Posterior vena cava (tissue), 2 donors: ENCODE measurements at places on chromosomes 1 and 21.
A peak's percentile ranks its signal among the peaks of the same experiment; 100 is the strongest.

DNA sequence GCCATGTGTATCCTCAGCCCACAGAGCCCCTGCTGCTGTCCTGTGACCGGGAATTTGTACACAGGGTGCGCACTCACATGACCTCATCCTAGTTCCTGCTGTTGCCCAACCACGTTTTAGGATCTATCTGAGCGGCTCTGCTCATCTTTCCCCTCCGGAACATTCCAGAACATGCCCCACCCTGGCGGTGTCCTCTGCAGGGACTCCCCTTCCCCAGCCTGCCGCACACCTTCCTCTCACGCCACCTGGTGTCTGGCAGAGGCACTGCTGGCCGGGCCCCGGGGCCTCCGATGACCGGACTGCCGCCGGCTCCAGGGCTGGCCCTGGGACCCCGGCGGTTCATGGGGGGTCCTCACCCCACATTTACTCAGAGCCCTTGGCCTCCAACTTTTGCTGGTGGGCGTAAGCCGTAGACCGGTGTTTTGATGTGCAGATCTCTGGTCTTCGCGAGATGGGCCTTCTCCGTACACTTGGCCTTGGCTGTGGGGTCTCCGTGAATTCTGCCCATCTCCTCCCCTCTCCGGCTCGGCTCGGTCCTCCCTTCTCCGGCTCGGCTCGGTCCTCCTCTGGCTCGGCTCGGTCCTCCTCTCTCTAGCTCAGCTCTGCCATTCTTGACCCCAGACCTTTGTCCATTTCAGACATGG lies 29.5 kb downstream of the ARHGEF16 start:
- no peak for DNase-seq

DNA sequence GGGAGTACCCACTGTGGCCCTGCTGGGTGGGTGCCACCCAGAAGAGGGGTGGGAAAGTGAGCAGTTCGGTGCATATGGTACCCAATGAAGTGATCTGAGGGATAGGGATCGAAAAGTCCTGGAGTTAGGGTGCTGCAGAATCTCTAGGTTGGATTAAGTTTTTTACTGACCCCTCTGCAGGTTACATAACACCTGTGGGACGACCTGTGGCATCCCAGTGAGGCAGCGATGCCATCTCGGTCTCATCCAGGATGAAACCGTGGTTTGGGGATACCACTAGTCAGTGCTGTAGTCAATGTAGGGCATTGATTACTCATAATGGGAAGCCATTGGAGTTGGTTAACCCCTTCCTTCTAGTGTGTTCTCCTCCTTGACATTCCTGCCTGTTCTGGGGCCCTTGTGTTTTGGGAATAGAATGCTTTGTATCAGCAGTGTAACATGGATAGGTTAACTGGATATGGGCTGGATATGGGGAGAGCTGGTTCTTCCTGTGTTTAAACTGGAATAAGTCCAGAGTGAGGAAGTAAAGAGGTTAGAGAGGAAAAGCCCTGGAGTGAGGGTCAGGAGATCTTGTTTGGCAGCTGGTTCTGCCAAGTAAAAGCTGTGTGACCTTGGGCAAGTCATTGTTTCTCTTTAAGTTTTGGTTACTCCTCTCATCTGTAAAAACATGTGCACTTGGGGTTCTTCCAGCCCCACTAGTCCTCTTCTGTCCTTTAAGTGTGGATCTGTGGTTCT lies 42.8 kb upstream of the ATF3 start:
- DNase-seq, result no peak

DNA sequence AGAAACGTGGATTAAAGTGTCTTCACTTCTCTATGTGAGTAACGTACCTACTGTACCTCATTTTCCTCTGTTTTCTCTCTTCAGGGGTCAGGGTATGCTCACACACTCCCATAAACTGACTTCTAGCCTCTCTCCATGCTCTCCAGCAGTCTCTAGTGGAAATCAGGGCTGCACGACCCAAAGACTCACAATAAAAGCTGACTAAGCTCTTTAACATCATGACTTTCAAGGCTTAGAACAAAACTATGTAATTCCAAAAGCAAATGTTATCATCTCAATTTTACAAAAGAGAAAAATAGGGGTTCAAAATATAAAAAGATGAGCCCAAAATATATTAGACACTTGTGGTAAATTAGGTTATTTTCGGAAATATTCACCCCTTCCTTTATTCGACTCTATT lies 62.5 kb upstream of the KRTAP11-1 start:
- DNase-seq, result no peak

- DNase-seq, result no peak
These were observed 110.1 kb upstream of the ATP1A1 start for GRCh38 chr1:116262995-116263385.

DNA sequence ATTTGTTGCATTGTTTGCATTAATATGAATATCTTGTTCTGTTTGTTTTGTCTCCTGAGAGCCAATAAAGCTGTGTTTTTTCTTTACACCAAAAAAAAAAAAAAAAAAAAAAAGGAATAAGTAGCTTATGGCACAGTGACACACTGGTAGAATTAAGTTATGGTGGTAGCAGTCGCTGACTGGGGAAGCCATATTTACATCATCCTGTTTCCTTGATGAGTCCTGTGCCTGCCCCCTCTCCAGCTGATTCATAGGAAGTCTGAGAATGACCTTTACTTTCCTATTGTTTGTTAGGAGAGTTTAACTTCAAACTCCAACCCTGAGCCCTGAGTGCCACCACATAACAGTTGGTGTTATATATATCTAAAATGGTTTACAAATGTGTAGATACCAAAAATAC lies 62.2 kb downstream of the OBSCN start:
- no peak for DNase-seq

DNA sequence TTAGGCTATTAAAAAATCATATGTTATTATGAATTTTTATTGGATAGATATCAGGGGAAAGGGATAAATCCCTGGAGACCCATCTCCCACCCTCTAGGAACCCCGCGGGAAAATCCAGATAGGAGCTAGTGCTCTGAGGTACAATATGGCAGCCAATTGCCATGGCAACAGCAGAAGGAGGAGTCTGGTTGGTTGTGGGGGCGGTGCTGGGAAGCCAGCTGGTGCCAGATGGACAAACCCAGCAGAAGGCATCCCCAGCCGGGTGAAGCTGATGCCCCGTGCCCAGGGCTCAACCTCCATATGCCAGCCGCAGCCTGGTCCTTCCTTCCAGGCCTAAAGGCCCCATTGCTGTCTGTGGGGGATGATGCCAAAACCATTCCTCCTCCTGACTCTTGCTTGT lies 38.3 kb downstream of the RHBG start:
- no peak for DNase-seq

GRCh38 chr1:151060007-151060656 lies at the start of gene MLLT11:
Gene MLLT11 (plus strand): TSS chr1:151060397. CDS start chr1:151067225, 6,828 bp downstream.
- DNase-seq, result no peak

DNA sequence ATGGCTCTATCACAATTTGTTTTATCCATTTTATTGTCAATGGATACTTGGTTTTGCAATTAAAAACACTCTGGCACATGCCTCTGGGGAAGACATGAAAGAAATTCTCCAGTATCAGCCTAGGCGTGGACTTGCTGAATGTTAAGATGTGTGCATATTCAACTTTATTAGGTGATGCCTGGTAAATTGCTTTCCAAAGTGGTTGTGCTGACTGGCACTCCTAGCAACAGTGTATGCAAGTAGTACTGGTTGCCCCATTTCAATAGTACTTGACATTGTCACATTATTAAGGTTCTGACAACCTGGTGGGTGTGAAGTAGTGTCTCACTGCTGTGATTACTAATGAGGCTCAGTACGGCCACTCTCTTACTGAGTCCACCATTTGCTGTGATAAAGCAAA lies 48.1 kb downstream of the BEND5 start:
- no peak for DNase-seq

DNA sequence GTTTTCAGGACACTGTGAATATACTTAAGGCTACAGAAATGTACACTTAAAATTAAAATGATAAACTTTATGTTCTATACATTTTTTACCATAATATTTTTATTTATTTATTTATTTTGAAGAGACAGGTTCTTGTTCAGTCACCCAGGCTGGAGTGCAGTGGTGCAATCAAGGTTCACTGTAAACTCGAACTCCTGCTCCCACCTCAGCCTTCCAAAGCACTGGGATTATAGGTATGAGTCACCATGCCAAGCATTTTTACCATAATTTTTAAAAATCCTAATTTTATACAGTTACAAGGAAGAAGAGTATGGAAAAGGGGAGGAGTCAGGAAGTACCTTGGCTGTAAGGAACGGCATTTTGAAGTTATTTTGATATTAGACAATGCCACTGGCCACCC lies 23.6 kb upstream of the ANGPTL3 start:
- DNase-seq, result no peak

DNA sequence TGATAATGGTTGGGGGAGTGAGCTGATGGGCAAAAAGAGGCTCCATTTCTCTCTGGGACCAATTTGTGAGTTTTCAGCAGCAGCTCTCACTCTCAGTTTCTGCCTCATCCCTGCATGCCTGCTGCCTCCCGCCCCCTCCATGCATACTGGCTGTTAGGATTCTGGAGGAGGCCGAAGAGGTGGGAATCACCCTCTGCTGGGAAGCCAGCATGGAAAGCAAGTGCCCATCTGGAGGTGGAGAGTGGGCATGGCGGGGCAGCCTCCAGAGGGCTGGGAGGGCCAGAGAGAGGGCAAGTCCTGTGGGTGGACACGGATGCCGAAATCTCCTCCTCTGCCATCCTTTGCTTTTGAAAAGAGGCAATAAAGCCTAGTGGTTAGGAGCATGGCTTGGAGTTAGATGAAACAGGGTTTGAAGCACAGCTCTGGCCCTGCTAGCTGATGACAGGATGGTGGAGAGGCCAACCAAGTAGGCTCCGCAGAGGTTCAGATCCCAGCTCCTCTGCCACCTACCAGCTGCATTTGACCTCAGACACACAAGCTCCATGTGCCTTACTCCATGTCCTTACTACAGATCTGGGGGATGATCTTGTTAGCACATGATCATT lies 113.4 kb downstream of the GRIK3 start:
- DNase-seq, result no peak

DNA sequence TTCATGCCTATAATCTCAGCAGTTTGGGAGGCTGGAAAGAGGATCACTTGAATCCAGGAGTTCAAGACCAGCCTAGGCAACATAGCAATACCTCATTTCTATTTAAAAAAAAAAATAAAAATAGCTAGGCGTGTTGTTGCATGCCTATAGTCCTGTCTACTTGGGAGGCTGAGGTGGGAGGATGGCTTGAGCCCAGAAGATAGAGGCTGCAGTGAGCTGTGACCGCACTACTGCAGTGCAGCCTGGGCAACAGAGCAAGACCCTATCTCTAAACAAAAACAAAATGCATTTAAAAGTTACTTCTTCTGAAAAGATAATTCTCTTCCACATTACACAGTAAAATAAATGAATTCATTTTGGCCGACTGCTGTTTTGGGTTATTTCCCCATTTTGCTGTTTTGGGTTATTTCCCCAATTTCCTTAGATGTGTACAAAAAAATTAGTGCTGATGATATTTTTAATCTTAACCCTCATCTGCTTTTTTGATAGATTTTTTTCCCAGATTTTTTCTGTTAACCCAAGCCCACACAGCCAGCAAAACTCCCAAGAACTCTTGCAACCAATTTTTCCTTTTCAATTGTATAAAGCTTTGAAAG lies 23.0 kb upstream of the SAMSN1 start:
- DNase-seq, result no peak

- DNase-seq, result peak; percentile 90
These were observed 9.1 kb upstream of the MTFR1L start for GRCh38 chr1:25810341-25811299.
